ENCODE measurements at places on chromosomes 16 and 17.

DNA sequence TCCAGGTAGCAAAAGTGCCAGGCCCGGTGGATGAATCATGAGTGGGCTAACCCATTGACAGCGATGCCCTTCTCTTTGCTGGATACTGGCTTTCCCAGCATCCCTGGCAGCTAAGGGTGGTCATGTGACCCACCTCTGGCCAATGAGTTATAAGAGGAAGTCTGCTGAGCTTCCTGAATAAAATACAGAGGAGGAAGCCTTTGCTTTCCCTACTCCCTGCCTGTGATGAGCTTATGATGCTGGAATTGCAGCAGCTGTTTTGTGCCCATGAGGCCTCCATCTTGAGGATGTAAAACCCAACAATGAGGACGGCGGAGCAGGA lies 15.0 kb upstream of the ATP2A3 start:
- DNase-seq, result no peak

DNA sequence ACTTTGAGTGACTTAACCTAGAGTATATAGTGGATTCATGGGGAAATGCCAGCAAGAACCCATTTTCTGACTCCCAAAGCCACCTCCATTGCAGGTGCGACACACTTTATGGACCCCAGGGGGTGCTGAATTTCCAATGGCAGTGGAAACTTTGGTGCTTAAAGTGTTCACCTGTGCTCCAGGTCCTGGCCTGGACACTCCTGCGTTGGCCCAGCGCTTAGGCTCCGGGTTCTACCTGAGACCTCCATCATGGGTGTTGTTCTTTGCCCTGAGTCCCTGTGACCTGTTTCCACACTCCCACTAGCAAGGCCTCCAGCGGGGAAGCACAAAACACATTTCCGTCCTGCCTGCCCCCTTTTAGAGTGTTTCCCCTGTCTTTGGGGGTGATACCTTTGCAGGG lies 3.0 kb downstream of the CCNF start:
- no peak for DNase-seq

DNA sequence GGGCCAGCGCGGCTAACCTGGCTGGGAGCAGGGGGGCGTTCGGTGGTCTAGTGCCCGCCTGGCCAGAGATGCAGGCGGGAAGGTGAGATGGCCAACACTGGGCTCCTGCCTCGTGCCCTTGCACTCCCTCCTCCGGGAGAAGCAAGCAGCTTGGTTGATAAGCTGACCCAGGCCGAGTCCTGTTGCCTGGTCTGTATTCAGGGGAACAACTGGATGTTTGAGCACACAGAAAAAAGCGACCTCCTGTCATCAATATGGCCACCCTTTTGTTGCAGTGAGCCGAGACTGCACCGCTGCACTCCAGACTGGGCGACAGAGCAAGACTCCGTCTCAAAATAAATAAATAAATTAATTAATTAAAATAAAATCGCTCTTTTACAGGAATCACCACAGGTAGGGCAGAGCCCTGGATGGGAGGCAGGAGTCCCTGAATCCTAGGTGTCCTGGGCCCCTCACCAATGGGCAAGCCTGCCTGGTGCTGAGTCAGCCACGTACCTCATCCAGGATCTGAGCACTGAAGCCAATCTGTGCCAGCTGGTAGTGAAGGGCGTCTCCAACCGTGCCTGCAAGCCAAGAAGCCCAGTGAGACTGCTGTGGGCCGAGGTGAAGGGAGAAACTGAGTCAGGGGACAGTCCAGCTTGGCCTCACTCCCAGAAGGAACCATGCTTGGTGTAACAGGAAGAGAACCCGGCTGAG lies 31.8 kb downstream of the HASPIN start:
- DNase-seq, result no peak

DNA sequence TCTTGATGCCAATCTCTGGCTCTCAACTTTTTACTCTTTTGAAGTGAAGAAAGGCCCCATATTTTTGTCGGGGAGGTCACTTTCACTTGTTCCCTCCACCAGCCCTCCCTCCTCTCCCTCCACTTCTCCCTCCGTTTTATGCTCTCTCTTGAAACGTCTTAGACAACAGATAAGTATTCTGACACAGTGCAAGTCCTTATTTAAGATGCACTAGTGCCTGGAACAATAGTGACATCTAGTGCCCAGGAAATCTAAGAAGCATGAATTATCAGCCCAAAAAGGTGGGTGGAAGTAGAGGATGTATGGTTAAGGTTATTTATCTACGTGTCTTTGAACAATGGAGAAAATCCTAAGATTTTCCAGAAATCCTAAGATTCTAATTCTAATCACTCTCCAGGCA lies 17.9 kb downstream of the PSME3IP1 start:
- peak; percentile 64 for DNase-seq

DNA sequence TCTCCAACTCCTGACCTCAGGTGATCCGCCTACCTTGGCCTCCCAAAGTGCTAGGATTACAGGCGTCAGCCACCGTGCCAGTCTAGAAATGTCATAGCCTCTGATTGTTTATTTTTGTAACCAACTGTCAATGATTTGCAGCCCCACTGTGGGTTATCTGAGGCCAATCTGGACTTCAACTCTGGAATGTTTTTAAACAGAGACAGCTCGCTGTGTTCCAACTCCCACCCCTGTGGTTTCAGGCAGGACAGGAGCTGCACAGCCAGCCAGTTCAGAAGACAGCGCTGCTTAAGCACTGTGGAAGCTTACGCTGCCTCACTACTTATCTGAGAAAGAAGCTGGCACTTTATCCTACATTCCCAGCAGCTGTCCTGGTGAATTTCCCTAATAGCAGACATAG lies 19.5 kb downstream of the MRM3 start:
- no peak for DNase-seq

DNA sequence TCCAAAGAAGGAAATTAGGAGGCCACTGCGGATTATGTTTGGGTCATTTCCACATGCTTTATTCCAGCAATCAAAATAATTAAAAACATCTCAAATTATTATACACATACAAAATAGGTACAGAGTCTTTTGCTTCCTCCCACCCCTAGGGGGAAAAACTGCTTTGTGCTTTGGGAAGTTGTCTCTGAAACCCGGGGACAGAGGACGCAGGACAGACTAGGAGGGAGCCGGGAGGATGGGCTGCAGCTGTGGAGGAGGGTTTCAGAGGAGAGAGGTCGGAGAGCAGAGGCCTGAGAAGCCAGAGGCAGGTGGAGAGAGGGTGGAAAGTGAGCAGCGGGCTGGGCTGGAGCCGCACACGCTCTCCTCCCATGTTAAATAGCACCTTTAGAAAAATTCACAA lies 17.4 kb downstream of the COL1A1 start:
- peak; percentile 6 for DNase-seq

All from AML-193 (cell line).